ENCODE measurements at places on chromosomes 7 and 10.

GRCh38 chr7:141354251-141354650 is 197.0 kb upstream of the AGK start:
- DNase-seq = no peak

GRCh38 chr10:124640538-124641231 is 103.5 kb downstream of the FAM53B start:
- DNase-seq = no peak

DNA sequence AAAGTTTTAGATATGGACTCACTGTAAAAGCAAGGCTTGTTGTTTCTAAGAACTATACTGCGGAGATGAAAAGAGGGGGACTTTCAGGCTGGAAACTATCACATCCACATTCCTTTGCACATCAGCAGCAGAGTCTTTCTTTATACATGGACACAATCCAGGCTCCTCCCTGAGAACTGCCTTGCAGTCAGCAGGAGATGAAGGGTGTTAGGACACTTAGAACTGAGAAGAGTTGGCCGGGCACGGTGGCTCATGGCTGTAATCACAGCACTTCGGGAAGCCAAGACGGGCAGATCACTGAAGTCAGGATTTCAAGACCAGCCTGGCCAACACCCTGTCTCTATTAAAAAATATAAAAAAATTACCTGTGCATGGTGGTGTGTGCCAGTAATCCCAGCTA is 9.7 kb upstream of the GARS1 start:
- DNase-seq = no peak

DNA sequence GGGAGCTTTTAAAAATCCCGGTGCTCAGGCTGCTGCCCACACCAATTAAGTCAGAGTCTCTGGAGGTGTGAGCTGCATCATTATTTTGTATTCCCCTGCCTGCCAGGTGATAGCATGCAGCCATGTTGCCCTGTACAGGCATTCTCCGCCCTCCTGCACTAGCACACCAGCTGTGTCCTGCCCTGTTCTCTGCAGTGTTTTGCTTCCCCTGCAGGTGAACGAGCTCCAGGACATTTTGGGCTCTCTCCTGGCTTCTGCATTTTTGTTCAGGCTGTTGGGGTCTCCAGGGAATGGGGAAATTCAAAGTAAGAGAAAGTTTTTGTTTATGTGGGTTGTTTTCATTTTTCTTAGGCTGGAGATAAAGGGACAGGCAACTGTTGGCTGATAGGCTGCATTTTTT is 271.0 kb upstream of the COBL start:
- DNase-seq = no peak

DNA sequence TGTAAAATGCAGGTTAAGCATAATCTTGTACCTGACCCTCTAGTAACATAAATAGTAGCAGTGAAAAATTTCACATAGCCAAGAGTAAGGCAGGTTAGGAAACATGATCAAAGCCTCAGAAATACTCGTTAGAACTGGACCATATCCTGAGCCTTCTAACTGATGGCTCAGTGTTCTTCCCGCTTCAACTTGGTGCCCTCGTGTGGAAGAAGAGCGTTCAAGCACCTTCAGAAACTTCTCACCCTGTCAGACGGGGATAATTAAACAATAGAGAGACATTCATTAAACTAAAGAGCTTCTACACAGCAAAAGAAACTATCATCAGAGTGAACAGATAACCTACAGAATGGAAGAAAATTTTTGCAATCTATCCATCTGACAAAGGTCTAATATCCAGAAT is 124.5 kb downstream of the MYOF start:
- no peak for DNase-seq

GRCh38 chr10:130485958-130486895 is 350.0 kb downstream of the GLRX3 start:
- DNase-seq = no peak

GRCh38 chr7:45055594-45056219 is 33.1 kb downstream of the NACAD start:
- no peak for DNase-seq

DNA sequence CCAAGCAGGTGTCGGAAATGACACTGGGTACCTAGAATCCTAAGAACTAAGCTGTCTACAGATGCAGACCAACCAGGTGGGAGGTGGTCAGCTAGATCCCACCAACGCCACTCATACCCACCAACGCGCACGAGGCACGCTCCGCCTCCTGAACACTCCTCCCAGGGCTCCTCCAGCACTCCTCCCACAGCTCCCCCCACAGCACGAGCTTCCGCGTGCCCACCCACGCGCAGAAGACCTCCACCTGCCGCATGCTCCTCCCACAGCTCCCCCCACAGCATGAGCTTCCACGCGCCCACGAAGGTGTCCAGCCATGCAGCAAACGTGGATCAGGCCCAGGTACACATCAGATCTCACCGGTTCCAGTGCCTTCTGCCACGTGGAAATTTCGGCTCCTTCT is 196.0 kb downstream of the MAD1L1 start:
- DNase-seq = no peak
